ENCODE measurements at places on chromosomes 13 and 19.
A peak's percentile ranks its signal among the peaks of the same experiment; 100 is the strongest.

- DNase-seq: no peak
These were observed 10.3 kb upstream of the IL4I1 start for GRCh38 chr19:49906879-49907564.

GRCh38 chr13:111165241-111166010, 50.3 kb downstream of the ARHGEF7 start:
- DNase-seq: no peak

- no peak for DNase-seq
These were observed 8.3 kb downstream of the IRS2 start for GRCh38 chr13:109778102-109778542.

DNA sequence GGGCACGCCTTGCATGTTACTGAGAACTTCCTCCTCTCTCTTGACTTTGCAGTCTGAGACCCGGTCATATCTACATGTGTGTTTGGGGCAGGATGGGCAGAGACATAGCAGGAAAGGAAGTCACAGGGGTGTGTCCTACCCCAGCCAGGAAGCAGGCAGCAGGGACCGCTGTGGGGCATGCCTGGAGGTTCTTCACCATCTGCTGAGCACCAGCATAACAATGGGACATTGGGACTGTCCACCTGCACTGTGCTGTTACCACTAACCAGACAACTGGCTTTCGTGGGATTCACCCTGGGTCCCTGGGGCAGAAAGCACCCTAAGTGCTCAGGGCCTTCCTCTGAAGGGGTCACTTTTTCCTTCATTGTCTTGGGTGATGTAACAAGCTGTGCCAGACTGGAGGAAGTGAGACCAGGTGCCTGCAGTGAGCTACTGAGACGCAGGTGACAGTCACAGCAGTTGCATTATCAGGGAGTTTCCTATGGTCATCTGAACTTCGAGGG, 2.6 kb upstream of the HAUS5 start:
- peak; percentile 47 for DNase-seq

DNA sequence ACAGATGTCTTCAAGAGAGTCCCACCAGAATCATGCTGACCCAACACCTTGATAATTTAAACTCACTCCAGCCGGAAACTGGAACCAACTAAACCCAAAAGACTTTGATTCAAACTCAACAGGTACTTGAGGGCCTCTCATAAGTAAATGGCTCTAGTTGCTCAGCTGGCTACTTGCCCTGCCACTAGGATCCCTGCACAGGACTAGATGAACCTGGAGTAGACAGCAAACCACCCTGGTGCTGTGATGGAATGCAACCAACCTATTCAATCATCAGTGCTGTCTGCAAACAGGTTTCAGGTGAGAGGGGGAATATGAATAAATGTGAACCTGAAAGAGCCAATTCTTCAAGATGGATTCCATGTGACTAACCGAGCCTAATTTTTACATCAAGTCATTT, 216.3 kb downstream of the KATNAL1 start:
- no peak for DNase-seq

DNA sequence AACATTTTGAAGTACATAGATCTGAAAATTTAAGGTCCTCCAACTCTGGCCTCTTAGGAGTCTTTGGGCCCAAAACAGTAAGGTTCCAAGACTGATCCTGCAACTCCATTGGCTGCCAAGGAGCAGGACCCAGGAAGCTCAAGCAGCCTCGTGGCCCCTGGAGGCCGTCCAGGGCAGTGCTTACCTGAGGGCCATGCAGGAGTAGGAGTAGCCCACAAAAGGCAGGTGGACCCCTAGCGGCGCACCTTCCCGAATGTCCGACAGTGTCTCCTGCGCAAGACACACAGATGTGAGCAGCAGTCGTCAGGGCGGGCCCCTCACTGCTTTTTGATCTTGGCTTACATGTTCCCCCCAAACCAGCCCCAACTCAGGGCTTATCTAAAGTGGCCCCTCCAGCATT, 5.7 kb upstream of the SIX5 start:
- no peak for DNase-seq

DNA sequence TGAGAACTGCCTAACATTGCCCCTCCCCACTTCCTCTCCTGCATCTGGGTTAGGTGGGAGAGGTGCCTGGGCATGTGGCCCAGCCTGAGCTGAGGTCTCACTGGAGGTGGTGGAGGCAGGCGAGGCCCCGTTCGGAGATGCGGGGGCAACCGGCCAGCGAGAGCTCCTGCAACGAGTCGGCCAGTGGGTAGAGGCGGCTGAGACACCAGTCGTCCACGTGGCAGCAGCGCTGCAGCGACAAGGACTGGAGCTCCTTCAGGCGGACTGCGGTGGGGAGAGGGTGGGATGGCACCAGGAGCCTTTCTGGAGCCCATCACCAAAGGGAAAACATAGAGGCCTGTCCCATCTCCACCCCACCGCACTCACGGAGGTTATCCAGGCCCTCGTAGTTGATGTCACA, 6.0 kb upstream of the B3GNT8 start:
- no peak for DNase-seq

DNA sequence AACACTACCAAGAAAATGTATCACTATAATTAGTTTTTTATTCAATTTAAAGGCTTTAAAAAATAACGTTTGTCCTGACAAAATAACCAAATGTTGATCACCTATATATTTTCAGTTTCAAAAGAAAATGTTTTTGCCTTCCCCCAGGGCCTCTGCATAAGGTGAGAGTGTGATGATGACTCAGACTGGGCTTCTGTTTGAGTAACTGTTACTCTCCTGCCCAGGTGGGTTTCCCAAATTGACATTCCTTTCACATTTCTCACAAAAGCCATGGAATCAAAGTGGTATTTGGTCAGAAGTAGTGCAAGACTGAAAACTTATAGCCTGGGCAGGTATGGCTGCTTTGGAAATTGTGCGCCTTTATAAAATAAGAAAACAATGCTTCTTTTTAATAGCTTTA, 180.6 kb downstream of the COG6 start:
- no peak for DNase-seq

Data from CD4-positive, alpha-beta T cell treated with Interleukin-12 subunit alpha and Interleukin-12 subunit beta, for 1 hour (primary cell).